A549 (cell line): ENCODE measurements at places on chromosomes 16 and 17. TPM values are rescaled to one million over a fixed set of nuclear protein-coding genes. Genes with fewer than 3 reads are reported as not detected.

- DNase-seq: no peak
These were observed 44.3 kb upstream of the HELZ start for GRCh38 chr17:67289181-67289876.

DNA sequence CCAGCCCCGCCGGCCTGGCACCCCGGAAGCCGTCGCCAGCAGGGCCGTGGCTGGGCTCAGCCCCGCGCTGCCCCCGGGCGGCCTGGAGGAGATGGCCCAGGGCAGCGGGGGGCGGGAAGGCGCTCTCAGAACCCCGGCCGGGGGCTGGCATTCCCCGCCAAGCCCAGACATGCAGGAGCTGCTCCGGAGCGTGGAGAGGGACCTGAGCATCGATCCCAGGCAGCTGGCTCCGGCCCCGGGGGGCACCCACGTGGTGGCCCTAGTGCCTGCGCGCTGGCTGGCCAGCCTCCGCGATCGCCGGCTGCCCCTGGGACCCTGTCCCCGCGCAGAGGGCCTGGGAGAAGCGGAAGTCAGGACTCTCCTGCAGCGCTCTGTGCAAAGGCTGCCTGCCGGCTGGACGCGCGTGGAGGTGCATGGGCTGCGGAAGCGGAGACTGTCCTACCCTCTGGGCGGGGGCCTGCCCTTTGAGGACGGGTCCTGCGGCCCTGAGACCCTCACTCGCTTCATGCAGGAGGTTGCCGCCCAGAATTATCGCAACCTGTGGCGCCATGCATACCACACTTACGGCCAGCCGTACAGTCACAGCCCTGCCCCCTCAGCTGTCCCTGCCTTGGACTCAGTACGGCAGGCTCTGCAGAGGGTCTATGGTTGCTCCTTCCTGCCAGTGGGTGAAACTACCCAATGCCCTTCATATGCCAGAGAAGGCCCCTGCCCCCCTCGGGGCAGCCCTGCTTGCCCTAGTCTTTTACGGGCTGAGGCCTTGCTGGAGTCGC, 551 bp downstream of the WDR81 start:
- DNase-seq: no peak

DNA sequence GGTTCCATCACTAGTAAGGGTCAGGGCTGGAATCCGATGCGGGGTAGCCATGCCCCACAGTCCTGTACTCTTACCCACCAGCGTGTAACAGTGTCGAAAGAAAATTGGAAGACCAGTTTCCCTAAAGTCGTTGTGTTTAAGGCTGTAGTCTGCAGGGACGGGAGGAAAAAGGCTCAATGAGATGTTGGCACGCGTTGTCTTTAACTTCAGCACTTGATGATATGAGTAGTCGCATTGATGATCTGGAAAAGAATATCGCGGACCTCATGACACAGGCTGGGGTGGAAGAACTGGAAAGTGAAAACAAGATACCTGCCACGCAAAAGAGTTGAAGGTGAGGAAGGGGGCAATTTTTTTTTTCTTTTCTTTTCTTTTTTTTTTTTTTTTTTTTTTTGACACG, 1.3 kb downstream of the HSBP1 start:
- DNase-seq: no peak

DNA sequence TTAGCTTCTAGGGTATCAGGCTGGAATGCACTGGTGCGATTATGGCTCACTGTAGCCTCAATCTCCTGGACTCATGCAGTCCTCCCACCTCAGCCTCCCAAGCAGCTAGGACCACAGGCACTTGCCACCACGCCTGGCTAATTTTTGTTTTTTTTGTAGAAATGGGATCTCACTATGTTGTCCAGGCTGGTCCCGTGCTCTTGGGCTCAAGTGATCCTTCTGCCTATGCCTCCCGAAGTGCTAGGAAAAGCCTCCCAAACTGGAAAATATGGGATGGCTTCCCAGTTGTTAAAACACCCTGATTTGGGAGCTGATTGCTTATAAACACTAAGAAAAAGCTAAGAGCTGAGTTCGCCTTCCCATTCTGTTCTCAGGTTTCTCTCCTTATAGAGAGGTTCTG, 6.6 kb upstream of the ZNF263 start:
- DNase-seq: no peak

- no peak for DNase-seq
These were observed 58.3 kb downstream of the CYB561 start for GRCh38 chr17:63387656-63388340.

GRCh38 chr16:75099075-75099667, 17.4 kb downstream of the LDHD start:
- no peak for DNase-seq

- no peak for DNase-seq
These were observed 52.5 kb upstream of the MNT start for GRCh38 chr17:2453325-2453724.

DNA sequence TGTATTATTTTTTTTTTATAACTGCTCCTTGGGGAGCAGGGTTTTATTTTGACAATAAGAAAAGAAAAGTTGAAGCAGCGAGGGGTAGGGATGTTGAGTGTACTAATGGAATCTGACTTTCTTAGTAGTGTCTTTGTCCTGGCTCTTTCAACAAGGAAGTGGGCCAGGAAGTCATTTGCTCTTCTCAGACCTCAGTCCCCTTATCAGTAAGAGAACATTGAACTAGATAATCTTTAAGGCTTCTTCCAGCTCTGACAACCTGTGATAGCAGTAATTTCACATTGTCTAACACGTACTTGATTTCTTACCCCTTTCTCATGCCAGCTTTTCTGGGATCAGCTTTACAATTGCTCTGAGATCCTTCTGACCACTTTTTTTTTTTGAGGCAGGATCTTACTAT, 8.3 kb downstream of the LIG3 start:
- no peak for DNase-seq

- peak; percentile 89 for DNase-seq
These were observed 22.2 kb downstream of the TRPV3 start for GRCh38 chr17:3535253-3535995.

GRCh38 chr17:48102798-48103715, 1.8 kb upstream of the CBX1 start:
- peak; percentile 63 for DNase-seq

- DNase-seq: peak; percentile 41
These were observed 3.0 kb upstream of the CCL2 start for GRCh38 chr17:34252095-34252443.

DNA sequence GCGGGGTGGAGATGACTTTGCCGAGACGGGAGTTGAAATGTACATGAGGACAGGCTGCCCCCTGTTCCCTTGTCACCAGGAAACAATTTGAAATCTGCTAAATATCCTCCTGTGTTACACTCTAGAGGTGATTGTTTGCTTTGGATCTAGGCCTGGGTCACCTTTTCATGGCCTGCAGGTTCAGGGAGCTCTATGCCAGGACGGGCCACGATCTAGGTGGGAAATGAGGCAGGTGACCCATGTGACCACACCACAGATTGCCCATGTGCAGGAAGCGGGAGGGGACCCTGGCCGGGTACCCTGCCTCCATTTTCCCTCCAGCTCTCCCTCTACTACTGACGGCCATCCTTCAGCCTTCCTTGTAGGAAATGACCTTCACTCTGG, 43.4 kb downstream of the MEAK7 start:
- no peak for DNase-seq

- no peak for DNase-seq
These were observed 40.6 kb downstream of the HIC1 start for GRCh38 chr17:2095536-2095910.

DNA sequence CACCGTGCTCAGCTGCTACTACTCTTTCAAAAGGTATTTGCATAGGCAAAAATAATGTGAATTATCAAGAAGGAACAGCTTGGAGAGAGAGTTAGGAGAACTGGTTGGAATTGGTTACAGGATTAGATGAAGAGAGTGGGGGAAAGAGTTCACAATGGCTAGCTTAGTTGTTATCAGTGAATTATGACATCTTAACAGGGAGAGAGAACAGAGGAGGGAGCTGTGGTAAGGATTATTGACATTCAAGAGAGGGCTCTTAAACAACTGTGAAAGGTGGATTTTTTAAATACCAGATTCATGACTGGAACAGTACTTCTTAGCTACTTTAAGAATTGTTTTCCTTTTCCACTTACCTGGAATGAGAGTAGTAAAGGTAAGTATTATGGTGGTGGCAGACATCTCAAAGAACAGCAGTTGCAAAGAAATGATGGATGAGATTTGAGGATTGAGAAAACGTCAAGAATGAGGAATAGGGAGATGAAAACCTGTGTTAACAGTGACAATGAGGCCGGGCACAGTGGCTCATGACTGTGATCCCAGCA, 43.9 kb upstream of the SLC5A11 start:
- DNase-seq: no peak

DNA sequence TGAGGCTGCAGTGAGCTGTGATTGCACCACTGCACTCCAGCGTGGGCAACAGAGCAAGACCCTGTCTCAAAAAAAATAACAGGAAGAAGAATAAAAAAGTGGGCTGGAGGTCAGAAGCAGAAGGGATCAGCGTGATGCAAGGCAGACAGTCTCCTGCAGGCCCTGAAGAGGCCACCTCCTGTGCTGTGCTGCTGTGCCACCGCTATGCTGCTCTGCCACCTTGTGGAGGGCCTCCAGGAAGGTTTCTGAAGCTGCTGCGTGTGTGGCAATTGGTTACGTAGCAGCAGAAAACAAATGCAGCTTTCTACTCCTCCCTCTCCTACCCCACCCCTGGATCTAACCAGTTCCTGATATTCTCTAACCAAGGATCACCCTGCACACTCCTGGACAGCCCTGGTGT, 815.5 kb downstream of the KCNJ18 start:
- DNase-seq: no peak

DNA sequence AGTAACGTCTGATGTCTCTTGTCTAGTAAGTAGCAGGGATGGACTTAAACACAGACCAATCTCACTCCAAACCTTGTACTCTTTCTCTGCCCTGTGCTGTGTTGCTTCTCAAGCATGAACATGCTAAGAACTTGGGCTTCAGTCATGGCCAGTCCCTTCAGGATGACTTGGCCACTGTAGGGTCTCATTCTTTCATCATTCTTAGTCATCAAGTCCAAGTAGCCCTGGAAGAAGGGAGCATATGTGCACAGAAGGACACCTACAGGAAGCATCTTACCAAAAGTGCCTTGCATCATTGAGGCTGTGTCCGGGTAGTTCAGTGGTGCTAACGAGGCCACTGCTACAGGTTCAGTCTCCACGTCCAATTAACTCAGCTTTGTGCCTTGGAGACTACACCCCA, 80.7 kb downstream of the CDK5R1 start:
- DNase-seq: peak; percentile 4

- no peak for DNase-seq
These were observed 46.4 kb downstream of the NUP88 start for GRCh38 chr17:5373112-5373511.

GRCh38 chr17:42585353-42585752, 7.8 kb upstream of the PSMC3IP start:
- DNase-seq: no peak

- no peak for DNase-seq
These were observed 37.3 kb downstream of the PTRH2 start for GRCh38 chr17:59669944-59670343.

GRCh38 chr17:4269915-4270314, 6.1 kb upstream of the ANKFY1 start:
- DNase-seq: no peak

GRCh38 chr16:4814046-4814445, 11.6 kb upstream of the ROGDI start:
- no peak for DNase-seq

GRCh38 chr16:83568345-83568744, 239.4 kb upstream of the HSBP1 start:
- no peak for DNase-seq

- peak; percentile 58 for DNase-seq
These were observed 681 bp downstream of the XPO6 start for GRCh38 chr16:28210979-28211588.

GRCh38 chr16:9115277-9115676, 23.8 kb downstream of the HAPSTR1 start:
- DNase-seq: no peak

DNA sequence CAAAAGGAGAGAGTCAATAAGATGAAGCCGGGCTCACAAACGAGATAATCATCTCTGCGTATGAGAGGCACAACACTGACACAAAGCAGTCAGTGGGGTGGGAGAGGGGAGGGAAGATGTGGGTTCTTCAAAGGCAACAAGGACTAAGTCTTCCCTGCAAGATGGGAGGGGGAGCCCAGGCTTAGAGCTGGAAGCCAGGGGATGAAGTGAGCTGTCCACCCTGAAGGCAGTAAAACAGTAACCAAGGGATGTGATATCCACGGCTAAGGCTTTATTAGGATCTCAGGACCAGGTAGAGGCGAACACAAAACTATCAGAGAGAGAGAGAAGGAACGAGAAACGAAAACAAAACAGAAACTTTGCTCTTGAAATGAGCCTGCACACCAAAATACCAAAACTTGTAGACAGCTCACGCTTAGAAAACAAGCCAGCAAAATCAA, 115.9 kb downstream of the DYNLRB2 start:
- DNase-seq: no peak

DNA sequence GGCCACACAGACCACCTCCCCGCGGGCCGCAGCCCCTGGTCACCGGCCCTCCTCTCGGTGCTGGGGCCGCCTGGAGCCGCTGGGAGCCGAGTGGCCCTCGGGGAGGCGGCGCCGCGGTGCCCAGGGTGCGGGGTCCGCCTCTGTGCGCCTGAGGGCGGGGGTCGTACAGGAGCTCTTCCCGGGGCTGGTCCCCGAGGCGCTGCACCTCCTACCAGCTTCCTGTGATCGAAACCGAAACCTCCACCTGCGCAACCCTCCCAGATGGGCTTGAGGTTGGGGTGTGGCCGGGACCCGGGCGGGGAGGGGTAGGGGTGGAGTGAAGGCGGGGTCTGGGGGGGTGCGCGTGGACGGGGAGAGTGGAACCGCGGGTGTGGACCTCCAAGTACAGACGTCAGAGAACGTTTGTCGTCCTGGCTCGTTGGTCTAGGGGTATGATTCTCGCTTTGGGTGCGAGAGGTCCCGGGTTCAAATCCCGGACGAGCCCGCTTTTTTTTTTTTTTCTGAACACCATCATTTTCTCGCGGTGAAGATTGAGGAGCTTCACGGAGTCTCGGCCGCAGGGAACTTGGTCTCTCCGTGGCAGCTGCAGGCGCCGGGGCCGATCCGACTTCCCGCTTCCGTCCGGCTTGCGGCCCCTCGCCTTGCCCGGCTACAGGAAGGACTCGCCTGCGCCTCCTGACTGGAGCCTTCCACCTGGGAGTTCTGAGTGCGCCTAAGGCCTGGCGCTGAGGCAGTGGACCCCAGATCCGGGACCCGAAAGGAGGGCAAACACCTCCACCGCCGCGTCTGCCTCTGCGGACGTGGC, 23.9 kb downstream of the ZNF213 start:
- peak; percentile 94 for DNase-seq

GRCh38 chr16:259814-260253, 15.9 kb downstream of the RGS11 start:
- no peak for DNase-seq

GRCh38 chr17:17579691-17580090, 11.8 kb downstream of the PEMT start:
- DNase-seq: no peak

RAB11FIP4 gene
- 1.2 to 1.9 TPM (median 1.3 TPM) in 3 replicates for polyA plus RNA-seq

CYLD gene
- 6.5 to 7.2 TPM (median 6.7 TPM) in 3 replicates for polyA plus RNA-seq

PRSS27 gene
- polyA plus RNA-seq: 0.62 to 1.3 TPM (median 1.2 TPM) in 3 replicates

CCDC200 gene
- not detected in 3 replicates for polyA plus RNA-seq

TNFSF13 gene
- 0.41 to 0.78 TPM (median 0.61 TPM) in 3 replicates for polyA plus RNA-seq

C1QTNF1 gene
- polyA plus RNA-seq: 26.1 to 27.8 TPM (median 27.3 TPM) in 3 replicates

KRTAP3-2 gene
- polyA plus RNA-seq: not detected in 3 replicates

ALOXE3 gene
- polyA plus RNA-seq: 0.40 to 0.51 TPM (median 0.46 TPM) in 3 replicates

ZNF597 gene
- polyA plus RNA-seq: 0.92 to 1.1 TPM (median 0.96 TPM) in 3 replicates

SPATA20 gene
- 96.1 to 123 TPM (median 110 TPM) in 3 replicates for polyA plus RNA-seq

CPHXL2 gene
- not detected in 3 replicates for polyA plus RNA-seq

KRT9 gene
- polyA plus RNA-seq: not detected in 3 replicates
